ENCODE measurements at places on chromosomes 5 and 9.

GRCh38 chr5:81783401-81783800 is 32.5 kb upstream of the SSBP2 start:
- DNase-seq, result no peak

- DNase-seq, result no peak
These were observed 127.8 kb upstream of the FBN2 start for GRCh38 chr5:128665747-128666355.

DNA sequence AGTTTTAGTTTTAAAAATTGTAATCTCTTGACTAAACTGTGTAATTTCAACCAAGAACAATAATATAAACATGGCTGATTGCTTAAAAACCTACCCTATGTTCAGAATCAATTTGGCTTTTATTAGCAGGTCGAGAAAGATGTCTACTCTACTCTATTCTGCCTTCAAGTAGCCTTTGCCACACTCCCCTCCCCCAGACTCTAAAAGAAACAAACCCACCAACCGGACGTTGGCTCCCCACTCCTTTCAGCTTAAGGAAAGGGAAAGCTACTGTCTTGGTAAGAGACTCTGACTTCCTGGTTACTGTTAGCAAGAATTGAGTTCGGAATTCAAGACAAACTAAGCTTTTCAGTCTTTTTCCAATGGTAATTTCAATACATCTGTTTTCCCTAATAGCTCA is 46.7 kb downstream of the TNFAIP8 start:
- DNase-seq, result no peak

- DNase-seq, result no peak
These were observed 11.7 kb upstream of the SNCAIP start for GRCh38 chr5:122300374-122300773.

- DNase-seq, result no peak
These were observed 121.2 kb downstream of the RAPGEF6 start for GRCh38 chr5:131513780-131514179.

All from sigmoid colon (tissue), 7 donors.